Activated naive CD8-positive, alpha-beta T cell treated with anti-CD3 and anti-CD28 coated beads, Interleukin-2, amount 10 ng/mL, durations not matched to agents 7 days and 5 days (primary cell): ENCODE measurements at places on chromosomes 12 and 14. TPM values are rescaled to one million over a fixed set of nuclear protein-coding genes. Genes with fewer than 3 reads are reported as not detected.

The TGM1 gene
- total RNA-seq, result 5.7 TPM

The PDZRN4 gene
- not detected for total RNA-seq

The DNAI7 gene
- total RNA-seq, result 0.14 TPM

The CLEC4D gene
- not detected for total RNA-seq

The UNC119B gene
- 23.7 TPM for total RNA-seq

The SLC2A3 gene
- total RNA-seq, result 224 TPM

The ZNF740 gene
- total RNA-seq, result 60.2 TPM

The GPR132 gene
- 43.5 TPM for total RNA-seq

DNA sequence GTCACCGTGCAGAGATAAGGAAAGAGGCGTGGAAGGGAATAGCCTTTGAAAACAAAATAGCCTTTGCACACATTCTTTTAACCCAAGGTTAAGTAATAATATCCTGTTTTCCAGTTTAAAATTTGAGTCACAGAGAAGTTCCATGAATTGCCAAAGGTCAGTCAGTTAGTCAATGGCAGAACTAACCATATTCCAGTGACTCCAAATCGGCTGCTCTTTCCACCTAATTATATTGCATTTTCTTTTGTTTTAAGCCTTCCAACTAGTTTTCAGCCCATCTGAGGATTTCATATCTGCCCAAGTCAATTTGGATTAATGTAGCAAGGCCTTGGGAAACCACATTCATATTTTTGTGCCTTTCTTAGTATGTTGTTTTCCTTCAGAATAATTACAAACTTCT lies 373.0 kb downstream of the CCDC91 start:
- DNase-seq, result no peak

- DNase-seq, result no peak
Observed at GRCh38 chr14:105461903-105462302, 12.7 kb upstream of the CRIP2 start.

GRCh38 chr12:8886502-8887284 lies 27.6 kb upstream of the PHC1 start:
- DNase-seq, result no peak

DNA sequence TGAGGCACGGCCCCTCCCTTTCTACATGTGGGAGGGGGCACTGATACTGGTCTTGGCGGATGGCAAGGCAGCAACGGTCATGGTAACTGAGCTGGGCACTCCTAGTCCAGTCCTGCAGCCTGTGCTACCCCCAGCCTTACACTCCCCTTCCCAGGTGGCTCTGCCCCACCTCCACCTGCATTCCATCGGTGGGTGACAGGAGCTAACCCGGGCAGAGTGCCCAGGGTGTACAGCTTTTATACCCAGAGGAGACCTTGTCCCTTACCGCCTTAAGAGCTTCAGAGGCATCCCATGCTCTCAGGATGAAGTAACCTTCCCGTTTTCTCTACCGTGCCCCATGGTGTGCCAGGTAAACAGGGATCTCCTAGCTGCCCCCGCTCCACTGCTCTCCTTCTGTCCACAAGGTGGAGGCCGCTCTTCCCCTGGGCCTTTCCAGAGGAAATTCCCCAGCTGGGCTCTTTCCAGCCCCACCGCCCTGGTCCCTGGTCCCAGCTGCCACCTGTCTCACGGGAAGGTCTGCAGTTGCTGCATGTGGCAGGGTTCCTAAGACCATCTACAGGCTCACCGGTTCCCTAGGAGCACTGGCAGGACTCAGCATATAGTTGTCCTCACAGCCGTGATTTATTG lies 20.5 kb downstream of the BRI3BP start:
- DNase-seq, result no peak

- no peak for DNase-seq
Observed at GRCh38 chr12:102816816-102817434, 100.1 kb downstream of the PAH start.

- DNase-seq, result no peak
Observed at GRCh38 chr12:15244341-15244740, 23.1 kb upstream of the RERG start.

- no peak for DNase-seq
Observed at GRCh38 chr14:82488473-82488872, 954.8 kb upstream of the SEL1L start.

DNA sequence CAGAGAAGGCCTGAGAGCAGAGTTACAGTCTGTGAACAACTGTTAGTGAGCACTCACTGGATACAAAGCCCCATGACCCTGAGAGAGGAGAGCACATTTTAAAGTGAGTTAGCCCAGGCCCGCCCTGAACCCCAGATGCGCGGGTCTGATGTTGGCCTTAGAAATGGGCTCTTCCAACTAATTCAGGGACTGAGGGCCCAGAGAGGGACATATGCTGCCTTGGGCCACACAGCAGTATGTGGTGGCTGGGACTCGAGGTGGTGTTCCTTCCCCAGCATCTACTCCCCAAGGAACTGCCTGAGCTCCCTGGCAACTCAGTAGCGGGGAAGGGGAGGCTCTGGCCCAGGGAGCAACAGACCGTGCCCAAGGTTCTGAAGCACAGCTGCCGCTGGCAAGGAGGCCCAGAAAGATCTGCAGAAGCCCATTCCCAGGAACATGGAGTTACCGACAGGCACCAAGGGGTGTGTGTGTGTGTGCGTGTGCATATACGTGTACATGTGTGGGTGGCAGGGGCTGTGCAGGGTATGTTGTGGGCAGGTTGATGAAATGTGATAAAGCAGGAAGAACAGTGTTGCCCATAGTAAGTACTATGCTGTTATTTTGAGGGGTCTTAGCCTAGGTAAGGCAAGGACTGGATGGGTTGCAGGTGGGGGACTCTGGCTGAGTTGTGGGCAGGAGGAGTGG lies 40.5 kb downstream of the KRT80 start:
- DNase-seq, result no peak

DNA sequence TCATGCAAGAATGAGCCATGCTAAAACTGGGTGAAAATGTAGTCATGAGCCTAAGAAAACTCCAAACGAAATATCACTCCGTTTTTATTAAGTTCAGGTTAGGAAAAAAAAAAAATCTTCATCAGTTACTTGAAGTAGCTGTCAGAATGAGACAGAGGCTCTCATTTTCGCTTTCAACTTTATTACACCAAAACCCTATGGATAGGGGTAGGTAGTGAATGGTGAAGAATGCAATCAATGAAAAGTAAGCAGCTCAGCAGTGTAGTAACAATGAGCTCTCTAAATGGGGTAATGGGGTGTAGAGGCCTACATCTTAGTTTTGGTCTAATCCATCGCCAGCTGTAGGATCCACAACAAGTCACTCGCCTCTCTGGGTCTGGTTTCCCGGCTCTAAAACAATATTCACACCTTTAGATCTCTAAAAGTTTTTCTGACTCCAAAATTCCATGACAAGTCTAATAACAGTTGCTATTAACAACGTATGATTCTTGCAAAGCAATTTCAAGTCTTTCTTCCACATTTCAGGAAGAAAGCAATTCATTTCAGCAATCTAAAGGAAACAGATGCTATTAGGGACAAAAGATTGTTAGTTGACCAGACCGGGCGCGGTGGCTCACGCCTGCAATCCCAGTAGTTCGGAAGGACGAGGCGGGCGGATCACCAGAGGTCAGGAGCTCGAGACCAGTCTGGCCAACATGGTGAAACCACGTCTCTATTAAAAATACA lies 1.7 kb downstream of the BTBD7 start:
- no peak for DNase-seq

GRCh38 chr14:105161309-105161708 lies 7.3 kb downstream of the JAG2 start:
- DNase-seq, result no peak

- peak; percentile 66 for DNase-seq
Observed at GRCh38 chr14:75542588-75543091, 20.4 kb downstream of the BATF start.

DNA sequence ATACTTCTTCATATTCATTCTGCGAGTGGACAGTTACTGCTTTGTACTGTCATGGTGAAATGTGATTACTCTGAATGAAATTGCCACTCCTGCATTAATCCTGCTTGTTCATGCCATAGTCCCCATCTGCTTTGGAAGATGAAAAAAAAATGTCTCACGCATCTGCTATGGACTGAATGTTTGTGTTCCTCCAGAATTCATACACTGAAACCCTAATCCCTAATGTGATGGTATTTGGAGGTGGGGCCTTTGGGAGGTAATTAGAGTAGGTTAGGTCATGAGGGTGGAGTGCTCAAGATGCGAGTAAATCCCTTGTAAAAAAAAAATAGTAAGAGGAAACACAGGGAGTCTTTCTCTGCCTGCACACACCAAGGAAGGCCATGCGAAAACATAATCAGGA lies 427.2 kb downstream of the TMTC2 start:
- DNase-seq, result no peak

GRCh38 chr14:61240206-61240605 lies 40.9 kb downstream of the TMEM30B start:
- DNase-seq, result no peak

GRCh38 chr14:68820999-68821683 lies 28.3 kb upstream of the ZFP36L1 start:
- no peak for DNase-seq

- no peak for DNase-seq
Observed at GRCh38 chr12:62714181-62714773, 220.7 kb downstream of the PPM1H start.

DNA sequence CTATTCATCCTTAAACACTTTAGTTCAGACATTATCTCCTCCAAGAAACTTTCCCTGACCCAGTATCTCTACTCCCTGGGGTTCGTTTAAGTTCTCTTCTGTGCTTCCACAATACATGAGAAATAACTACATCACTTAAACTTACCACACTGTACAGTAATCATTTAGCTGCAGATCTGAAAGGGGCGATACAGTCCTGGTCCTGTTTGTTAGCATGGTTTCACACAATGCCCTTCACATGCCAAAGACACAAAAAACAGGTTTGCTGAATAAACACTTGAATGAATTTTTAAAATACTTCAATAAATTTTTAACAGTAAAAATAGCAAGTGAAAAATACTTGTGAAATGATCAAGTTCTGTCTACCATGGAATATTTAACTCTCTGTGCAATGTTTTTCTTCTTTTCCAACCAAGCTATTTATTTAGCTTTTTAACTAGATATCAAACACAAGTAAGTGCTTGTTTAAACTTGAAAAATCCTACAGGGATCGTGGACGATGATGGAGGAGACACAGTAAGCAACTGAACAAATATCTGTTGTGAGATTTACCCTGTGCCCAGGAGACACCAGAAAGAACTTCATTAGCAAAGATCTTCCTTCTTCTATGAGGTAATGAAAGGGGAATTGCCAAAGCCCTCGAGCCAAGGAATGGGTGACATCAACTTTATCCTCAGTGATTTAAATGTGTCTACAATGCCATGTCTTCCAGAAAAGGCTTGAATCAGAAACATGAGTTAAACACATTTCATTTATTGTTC lies 255.6 kb upstream of the GRIP1 start:
- DNase-seq, result no peak

- no peak for DNase-seq
Observed at GRCh38 chr14:90132821-90133570, 71.2 kb downstream of the KCNK13 start.

DNA sequence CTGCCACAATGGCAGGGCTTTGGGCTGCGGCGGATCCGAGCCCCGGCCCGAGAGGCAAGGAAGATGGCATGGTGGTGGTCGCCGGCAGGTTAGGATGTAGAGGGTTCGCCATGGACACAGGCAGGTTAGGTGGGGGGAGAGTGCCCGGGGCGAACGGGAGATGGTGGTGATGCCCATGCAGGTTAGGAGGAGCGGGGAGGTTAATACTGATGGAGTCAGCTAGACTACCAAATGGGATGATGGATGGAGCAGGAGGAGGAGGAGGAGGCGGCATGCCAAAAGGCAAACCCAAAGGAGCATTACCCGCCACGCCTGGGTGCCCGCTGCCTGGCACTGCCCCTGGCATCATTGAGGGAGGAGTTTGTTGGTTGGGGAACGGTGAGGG lies 6.2 kb downstream of the MYL6 start:
- no peak for DNase-seq

DNA sequence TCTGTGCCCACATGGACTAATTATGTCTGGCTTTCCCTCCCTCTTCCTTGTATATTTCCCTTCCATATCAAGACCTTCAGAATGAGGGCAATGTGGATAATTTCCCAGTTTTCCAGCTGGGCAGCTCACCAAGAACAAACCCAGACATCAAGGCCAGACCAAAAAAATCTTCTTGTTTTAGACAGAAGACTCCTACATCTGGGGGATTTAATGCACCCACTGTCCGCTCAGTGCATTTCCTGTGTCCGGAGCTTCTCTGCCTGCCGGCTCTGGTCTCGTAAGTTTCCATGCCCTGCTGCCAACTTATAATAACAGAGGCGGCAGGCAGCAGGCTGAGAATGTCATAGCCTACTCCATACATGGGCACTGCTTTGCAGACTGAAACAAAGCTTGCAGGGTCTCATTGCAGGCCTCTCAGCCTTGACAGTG lies 207.2 kb upstream of the BCL2L14 start:
- DNase-seq, result no peak

DNA sequence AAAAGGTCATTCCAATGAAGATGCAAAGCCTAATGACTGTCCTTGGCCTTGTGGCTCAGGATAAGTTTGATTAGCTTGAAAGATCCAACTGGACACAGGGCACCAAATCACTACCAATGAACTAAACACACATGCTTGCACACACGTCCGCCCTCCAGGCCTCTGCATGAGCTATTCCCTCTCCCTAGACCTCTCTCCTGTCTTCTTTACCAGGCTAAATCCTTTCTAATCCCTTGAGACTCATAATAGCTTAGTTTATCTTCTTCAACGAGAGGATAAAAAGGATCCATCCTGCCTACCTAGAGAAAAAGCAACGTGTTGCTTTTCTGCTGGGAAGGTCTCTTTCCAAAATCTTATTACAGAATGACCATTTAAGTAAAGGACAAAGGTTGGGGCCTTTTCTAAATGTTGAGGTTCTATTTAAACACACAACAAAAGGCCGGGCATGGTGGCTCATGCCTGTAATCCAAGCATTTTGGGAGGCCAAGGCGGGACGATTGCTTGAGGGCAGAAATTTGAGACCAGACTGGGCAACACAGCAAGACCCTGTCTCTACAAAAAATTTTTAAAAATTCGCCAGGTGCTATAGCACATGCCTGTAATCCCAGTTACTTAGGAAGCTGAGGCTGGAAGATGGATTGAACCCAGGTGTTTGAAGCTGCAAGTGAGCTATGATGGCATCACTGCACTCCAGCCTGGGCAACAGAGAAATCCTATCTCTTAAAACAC lies 22.4 kb downstream of the PXN start:
- DNase-seq, result no peak

GRCh38 chr12:53327435-53328042 lies 6.1 kb upstream of the AAAS start:
- no peak for DNase-seq

DNA sequence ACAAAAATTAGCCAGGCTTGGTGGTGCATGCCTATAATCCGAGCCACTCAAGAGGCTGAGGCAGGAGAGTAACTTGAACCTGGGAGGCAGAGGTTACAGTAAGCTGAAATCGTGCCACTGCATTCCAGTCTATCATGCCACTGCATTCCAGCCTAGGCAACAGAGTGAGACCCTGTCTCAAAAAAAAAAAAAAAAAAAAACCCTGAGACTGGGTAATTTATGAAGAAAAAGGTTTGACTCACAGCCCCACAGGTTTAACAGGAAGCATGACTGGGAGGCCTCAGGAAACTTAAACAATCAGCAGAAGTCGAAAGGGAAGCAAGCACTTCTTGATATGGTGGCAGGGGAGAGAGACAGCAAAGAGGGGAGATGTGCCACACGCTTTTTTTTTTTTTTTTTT lies 123.2 kb downstream of the GXYLT1 start:
- no peak for DNase-seq
